ENCODE measurements at places on chromosomes 1 and 21.

- DNase-seq = no peak
Measured at GRCh38 chr1:97441966-97442365, 478.9 kb downstream of the DPYD start.

GRCh38 chr21:28636752-28637691 is 355.7 kb downstream of the LTN1 start:
- DNase-seq = no peak

- DNase-seq = no peak
Measured at GRCh38 chr1:66570196-66570595, 36.2 kb downstream of the SGIP1 start.

DNA sequence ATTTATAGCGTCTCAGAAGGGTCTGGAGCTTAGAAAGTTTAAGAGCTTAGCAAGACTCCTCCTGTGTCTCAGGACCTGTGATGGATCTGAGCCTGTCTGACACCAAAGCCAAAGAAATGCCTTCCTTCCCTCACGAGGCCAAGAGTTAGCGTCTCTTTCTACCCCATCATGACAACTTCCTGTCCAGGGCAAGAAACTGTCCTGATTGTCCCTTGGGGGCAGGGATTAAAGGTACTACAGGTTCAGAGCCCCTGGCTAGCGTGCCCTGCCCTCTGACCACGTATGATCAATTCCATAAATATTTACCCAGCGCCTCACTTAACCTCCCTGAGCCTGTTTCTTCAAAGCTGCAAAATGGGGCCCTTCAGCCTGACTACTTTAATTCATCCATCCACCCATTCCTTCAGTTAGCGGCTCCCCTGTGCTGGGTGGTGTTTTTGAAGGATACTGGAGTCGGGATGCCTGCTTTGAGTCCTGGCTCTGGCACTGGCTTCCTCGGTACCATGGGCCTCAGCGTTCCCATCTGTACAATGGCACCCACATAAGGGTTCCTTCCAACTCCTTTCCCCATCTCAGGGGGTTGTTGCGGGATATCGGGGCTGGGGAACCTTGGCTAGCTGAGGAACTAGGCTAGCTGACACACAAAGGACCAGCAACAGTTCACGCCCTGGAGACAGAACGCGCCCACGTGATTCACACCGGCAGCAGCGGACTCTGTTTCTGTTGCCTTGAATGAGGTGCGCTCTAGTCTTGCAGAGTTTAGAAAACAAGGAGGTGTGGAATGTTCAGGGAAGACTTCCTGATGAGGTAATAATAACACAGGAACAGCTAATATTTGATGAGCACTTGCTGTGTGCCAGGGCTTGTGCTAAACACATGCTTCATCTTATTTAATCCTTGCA is 23.0 kb upstream of the EPHA2 start:
- DNase-seq = no peak

GRCh38 chr21:21233051-21233450 is 234.8 kb downstream of the NCAM2 start:
- DNase-seq = no peak

DNA sequence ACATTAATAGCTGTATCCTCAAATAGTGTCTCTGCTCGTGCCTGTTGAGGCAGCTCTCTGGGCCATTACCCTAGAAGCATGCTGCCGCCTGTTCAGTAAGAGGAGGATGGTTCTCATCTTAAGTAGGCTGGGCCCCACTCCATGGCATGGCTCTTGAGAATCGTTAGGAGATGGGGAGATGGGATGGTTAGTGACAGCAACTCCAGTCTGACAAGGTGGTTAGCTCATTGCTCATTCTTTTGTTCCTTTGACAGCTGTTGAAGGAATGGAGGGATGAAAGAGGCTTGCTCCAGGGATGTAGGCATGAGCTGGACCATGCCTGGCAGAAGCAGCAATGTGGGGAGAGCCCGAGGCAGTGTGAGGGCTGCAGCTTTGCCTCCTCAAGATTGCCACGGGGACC is 68.2 kb downstream of the MAP10 start:
- DNase-seq = no peak

DNA sequence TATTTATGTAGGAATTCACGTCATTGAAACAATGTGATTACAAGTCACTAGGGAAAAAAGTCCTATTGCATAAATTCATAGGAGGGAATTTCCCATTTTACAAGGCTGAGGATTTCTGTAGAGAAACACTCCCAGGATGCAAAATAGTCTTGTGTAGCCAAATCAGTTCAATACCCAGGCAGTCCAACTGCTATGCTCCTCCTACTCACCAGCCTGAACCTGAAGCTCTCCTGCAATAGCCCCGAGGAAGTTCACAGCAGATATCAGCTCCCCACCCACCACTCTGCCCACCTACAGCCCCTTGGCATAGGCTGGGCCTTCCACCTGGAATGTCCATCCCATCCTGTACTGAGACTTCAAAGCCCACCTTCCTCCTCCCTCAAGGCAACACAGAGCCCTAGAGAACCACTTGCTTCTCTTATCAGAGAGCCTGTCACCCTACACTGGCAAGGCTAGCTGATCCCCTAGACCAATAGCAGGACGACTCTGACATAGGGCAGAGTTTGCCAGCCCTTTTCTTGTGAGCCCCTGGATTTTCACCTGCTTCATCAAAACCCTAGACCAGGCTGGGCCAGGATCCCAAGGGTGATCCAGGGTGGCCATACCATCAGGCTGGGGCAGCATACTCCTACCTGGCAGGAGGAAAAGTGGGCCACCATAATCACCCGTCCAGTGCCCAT is 1.5 kb downstream of the LSS start:
- no peak for DNase-seq

DNA sequence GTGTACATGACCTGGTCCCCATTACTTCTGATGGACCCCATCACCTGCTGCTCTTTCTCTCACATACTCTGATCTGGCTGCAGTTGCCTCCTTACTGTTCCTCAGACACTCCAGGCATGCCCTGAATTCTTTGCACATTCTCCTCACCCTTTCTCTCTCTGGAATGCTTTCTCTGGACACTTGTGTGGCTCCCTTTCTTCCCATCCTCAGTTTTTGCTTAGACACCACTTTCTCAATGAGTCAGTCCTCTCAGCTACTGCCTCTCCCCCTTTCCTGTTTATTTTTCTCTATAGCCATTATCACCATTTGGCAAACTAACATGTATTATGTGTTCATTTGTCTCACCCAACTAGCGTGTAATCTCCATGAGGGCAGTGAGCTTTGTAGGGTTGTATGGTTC is 28.1 kb downstream of the PLXNA2 start:
- DNase-seq = no peak

- DNase-seq = no peak
Measured at GRCh38 chr1:20210736-20211460, 24.6 kb upstream of the PLA2G2C start.

DNA sequence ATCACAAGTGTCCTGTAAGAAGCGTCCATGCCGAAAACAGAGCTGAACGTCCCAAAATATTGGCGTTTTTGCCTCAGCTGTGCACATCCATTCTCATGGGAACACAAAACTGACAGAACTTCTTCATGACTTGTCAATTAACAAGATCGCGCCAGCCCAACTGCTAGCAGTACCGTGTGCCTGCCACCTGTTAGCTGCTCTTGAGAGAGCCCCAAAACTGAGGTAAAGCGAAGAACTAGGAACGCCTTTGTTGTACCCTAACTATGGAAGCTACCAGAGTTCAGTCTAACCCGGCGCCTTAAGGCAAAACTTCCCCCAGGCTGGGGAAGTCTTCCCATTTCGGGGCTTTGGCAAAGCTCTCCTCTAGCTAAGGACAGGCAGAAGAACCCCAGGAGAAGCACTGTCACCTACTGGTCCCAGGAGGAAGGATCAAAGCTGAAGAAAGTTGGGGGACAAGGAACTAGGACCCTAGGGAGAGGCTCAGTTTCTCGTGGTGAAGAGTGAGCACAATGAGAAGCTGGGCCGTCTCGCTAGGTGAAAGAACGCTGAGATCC is 719 bp downstream of the EYA3 start:
- no peak for DNase-seq

DNA sequence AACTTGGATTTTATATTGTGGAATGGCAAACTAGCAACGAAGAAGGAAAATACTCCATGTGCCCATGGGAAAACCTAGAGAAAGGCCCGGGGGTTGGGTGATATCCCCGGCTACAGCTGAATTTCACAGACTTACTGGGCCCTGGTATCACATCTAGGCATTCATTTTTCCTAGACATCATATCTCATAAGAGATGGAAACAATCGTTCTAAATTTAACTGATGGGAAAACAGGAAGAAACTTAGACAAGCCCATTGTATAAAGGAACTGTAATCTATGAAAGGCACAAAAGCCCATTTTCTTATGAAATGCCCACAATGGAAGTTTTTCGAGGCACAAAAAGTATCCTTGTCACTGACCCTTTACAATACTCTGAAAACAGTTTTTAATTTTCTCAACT is 407.9 kb upstream of the LYPLAL1 start:
- DNase-seq = no peak

- DNase-seq = no peak
Measured at GRCh38 chr1:14476170-14476955, 122.1 kb upstream of the KAZN start.

GRCh38 chr1:226708967-226709396 is 30.1 kb downstream of the ITPKB start:
- no peak for DNase-seq

DNA sequence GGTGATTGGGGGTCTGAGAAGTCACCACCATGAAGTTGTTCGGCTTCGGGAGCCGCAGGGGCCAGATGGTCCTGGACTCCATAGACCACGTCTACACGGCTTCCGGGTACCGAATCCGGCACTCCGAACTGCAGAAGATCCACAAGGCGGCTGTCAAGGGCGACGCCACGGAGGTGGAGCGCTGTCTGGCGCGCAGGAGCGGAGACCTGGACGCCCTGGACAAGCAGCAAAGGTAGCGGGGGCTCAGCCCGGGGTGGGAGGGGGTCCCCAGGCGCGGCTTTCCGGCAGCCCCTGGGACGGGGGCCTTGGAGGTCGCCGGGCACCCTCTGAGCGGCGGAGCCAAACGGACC is 146.5 kb downstream of the LIPI start:
- peak; percentile 41 for DNase-seq

- no peak for DNase-seq
Measured at GRCh38 chr1:158095737-158096335, 84.9 kb upstream of the CD1D start.

GRCh38 chr1:184113251-184113650 is 61.7 kb downstream of the TSEN15 start:
- no peak for DNase-seq

DNA sequence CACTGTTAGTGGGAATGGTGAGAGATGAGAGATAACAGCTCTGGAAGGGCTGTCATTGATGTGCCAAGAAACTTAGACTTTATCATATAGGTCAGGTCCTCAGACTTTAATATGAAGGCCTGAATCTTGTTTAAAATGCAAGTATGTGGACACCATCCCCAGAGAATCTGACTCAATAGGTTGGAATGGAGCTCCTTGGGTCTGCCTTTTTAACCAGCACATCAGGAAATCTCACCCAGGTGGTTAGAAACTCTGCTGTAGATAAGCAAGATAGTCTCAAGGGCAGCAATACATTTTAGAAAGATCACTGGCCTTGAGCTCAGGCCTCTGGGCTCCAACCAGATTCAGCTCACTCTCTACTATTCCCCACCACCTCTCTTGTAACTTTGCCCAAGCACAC is 180.4 kb downstream of the SLC44A5 start:
- DNase-seq = no peak

DNA sequence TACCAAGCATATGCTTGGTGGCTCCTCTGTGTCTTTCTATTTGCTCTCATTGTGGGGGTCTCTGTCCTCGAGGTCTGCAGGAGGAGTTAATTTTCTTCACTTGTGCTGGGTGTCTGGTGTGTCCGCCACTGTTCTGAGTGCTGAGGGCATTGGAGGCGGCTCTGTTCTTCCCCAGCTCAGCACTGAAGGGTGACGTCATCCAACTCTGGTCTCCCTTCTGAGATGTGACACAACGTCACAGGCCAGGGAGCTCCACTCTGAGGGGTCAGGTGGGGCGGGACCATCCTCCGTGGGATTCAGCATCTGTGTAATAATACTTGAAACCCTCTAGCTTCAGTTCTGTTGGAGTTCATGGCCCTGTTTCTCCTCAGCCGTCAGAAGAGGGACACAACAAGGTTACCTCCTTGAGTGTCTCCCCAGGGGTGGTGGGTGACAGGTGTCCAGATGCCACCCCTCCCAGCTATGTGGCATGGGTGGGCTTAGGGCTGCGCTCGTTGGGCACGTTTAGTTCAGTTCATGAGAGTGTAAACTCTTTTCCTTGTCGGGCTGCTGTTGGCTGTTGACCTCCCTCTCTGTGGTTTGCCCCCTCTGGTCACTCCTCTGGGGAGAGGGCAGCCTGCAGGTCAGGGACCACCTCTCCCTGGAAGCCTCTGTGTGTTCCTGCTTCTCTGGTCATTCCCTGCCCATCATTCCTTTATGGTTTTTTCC is 3.1 kb downstream of the IBA57 start:
- DNase-seq = no peak

DNA sequence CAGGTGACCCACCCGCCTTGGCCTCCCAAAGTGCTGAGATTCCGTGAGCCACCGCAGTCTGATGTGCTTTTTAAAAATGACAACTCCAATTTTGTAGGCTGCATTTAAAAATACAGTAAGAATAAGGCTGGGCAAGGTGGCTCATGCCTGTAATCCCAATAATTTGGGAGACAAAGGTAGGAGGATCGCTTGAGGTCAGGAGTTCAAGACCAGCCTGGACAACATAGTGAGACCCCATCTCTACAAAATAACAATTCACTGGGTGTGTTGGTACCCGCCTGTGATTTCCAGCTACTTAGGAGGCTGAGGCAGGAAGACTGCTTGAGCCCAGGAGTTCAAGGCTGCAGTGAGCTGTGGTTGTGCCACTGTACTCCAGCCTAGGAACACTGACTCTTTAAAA is 23.4 kb downstream of the SLC19A2 start:
- no peak for DNase-seq

- DNase-seq = no peak
Measured at GRCh38 chr1:226603022-226603857, 54.7 kb downstream of the STUM start.

DNA sequence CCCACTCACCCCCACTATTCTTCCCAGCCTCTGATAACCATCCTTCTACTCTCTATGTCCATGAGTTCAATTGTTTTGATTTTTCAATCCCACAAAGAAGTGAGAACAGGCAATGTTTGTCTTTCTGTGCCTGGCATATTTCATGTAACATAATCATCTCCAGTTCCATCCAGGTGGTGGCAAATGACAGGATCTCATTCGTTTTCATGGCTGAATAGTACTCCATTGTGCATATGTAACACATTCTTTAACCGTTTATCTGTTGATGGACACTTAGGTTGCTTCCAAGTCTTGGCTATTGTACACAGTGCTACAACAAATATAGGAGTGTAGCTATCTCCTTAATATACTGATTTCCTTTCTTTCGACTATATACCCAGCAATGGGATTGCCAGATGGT is 169.3 kb upstream of the NFIA start:
- no peak for DNase-seq

DNA sequence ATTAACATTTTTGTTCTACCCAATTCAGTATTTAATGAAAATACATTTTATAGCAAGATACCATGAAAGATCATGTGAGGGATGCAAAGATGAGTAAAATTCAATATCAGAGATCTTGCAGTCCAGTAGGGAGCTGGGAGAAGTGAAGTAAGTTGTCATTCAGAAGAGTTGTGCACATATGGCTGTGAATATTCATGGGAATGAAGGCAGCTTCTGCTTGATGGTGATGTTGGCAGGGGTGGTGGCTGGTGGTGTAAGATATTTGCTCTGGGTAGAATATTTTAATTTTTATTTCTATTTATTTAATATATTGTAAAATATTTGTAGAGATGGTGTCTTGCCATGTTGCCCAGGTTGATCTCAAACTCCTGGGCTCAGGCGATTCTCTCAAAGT is 72.0 kb upstream of the GCLM start:
- DNase-seq = no peak

GRCh38 chr1:10754568-10755329 is 41.7 kb downstream of the CASZ1 start:
- DNase-seq = no peak

- no peak for DNase-seq
Measured at GRCh38 chr1:59990470-59990869, 63.9 kb upstream of the CYP2J2 start.
